ENCODE measurements at places on chromosomes 12 and 14. TPM values are rescaled to one million over a fixed set of nuclear protein-coding genes. Genes with fewer than 3 reads are reported as not detected.
A peak's percentile ranks its signal among the peaks of the same experiment; 100 is the strongest.

GRCh38 chr14:82146846-82147245, 613.2 kb upstream of the SEL1L start:
- DNase-seq, result no peak

DNA sequence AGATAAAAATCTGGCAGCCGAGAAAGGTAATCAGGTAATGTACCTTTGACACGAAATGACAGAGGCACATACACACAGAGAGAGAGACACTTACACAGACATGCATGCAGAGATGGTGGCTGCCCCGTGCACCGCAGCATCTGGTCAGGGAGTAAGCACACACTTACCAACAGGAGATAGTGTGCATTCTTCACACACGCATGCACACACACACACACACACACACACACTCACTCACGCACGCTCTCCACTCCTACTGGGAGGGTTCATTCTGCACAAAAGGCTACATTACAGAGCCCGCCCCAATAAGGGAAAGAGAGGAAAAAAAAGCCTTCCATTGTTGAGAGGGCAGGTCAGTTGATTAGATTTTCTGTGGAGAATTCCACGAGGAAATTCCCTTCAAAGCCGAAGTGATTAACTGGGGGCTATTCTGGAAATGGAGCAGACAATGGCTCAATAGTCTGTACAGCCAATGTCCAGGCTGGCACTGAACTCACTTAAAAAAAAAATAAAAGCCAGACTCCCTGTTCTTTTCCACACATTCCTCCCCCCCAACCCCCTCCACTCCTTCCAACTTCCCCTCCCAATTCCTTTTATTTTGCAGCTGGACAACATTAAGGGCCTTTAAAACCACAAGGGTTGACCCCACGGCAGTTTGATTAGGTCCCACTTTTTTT, 1.4 kb upstream of the SOX5 start:
- DNase-seq, result no peak

DNA sequence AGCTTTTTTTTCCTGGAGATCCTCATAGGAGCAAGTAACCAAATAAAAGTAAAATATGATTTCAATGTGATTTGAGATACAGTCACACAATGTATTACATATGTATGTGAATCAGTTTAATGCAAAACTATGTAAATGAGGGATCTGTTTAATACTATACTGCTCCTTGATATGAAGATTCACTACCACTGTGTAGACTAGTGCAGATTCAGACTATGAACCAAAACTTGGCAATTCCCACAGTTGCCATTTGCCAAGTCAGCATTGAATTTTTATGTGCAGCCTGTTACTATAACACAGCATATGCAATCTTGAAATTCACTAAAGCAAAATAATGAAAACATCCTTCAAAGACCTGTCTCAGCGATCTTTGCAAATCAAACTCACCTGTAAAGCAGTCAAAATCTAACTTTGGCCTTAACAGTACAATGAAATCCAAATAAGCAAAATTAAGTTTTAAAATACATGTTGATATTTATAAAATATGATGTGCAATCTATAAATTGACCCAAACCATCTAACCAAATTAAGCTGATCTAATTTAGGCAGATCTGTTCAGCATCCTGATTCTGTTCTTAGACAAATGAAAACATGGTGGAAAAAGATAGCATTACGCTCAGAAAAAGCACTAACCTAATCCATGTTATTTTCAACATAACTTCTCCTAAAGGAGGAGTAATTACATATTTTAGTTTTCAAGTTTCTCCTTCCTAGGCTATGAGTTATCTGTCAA, 25.5 kb upstream of the LMNTD1 start:
- no peak for DNase-seq

- no peak for DNase-seq
Observed at GRCh38 chr12:67692966-67693365, 44.4 kb downstream of the DYRK2 start.

GRCh38 chr14:64755781-64756221, 51.6 kb downstream of the PLEKHG3 start:
- no peak for DNase-seq

DNA sequence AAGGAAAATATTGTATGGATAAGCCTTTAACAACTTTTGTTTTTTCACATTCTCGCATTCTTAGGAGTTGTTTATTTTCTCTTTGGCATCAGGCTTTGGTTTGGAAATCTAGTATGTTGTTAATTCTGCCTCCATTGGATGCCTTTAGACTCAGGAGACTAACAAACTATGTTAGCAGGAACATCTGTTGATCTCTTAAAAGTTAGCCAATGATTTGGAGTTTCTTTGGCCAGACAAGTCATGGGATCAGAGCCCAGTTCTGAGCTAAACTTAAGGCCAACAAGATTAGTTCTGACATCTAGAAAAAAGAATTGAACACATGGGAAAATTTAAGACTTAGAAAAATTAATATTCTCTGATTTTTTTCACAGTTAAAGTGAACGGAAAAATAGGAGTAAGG, 35.3 kb upstream of the STRAP start:
- DNase-seq, result no peak

- DNase-seq, result no peak
Observed at GRCh38 chr14:81153187-81153586, 67.6 kb downstream of the GTF2A1 start.

DNA sequence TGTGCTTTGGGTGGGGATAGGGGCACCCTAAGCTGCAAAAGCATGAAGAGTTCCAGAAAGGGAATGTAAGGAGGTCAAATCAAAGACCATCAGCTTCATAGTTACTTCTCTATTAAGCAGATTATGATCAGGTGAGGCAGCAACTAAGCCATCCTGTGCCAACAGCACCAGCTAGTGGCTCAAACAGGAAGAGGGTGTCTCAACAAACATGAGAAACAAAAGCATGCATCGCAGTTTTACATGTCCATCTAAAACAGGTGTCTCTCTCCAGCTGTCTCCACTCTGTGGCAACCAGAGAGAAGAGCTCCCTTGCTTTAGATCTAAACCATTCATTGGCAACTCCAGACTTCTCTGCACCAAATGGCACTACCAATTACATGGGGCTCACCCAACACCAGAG, 52.9 kb downstream of the ACTN1 start:
- no peak for DNase-seq

DNA sequence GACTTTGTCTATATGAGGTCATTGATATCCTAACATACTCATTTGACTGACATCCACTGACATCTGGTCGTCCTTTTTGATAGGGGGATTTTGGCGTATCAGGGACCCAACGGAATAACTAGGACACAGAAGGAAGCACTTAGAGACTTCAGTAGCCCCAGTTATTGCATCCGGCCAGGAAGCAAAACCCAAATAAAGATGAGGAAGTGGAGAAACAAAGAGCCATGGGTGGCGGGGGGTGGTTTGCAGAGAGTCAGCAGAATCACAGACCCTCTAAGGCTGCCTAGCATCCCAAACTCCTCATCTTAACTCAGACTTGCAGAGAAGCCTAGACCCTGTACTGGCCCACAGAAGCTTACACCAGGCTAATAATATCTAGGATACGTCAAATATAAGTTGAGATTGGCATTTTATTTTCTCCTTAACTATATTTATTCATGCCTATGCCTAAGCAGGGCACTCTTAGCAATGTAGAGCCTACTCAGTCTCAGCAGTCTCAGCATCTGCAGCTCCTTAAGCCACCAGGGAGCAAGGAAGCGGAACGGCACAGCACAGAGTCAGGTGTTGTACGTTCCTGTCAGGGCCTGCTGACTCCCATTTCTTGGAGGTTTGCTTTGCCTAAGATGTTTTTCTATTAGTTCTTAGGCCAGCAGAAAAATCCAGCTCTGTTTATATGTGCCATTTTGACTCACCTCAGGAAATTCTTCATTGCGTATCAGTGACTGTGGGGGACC, 45.1 kb downstream of the KCNA1 start:
- DNase-seq, result no peak

DNA sequence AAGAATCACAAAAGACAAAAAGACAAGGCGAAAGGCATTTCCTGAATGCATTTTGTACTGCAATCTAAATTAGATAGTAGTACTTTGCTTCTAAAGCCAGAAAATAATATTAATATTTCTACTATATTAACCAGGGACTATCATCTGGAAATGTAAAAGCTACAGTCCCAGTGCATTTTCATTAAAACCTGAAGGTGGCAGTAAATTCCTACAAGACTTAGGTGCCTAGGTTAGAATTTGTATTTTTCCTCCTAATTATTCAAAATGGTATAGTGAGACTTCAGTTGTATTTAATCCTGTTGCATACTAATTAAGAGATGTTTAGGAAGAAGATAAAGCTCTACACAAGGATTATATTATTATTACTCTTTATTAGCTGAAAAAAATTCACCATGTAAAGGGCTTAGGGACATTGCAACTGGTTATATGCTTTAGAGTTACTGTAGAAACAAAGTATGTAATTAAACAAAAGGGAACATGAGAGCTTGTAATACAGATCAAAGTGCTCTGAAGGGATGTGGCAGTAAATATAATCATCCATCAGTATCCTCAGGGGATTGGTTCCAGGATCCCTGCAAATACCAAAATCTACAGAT, 53.6 kb downstream of the BRMS1L start:
- DNase-seq, result no peak

DNA sequence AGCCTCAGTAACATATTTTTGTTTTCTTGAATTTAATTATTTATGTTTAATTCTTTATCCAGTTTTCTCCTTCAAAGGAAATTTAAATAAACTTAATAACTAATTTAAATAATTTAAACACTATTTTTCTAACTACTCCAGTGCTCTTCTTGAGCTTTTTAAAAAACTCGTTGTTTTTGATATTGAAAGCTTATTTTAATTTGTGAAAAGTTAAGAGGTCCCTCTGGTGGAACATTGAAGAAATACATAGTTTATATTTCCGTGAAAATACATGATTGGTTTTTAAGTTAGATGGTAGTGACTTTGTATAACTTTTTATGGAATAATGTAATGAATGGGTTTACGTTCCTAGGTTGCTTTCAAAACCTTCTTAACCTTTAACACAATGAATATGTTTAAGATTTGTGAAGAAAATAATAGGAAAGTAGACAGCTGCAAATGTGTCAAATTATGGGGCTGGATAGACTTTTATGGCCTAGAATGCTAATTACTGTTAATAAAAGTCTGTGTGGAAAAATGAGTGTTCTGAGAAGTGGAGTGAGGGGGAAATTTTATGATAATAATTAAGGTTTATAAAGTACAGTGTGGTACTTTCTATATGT, 45.9 kb upstream of the MSRB3 start:
- peak; percentile 1 for DNase-seq

- DNase-seq, result no peak
Observed at GRCh38 chr12:2226641-2227040, 173.9 kb downstream of the CACNA1C start.

DNA sequence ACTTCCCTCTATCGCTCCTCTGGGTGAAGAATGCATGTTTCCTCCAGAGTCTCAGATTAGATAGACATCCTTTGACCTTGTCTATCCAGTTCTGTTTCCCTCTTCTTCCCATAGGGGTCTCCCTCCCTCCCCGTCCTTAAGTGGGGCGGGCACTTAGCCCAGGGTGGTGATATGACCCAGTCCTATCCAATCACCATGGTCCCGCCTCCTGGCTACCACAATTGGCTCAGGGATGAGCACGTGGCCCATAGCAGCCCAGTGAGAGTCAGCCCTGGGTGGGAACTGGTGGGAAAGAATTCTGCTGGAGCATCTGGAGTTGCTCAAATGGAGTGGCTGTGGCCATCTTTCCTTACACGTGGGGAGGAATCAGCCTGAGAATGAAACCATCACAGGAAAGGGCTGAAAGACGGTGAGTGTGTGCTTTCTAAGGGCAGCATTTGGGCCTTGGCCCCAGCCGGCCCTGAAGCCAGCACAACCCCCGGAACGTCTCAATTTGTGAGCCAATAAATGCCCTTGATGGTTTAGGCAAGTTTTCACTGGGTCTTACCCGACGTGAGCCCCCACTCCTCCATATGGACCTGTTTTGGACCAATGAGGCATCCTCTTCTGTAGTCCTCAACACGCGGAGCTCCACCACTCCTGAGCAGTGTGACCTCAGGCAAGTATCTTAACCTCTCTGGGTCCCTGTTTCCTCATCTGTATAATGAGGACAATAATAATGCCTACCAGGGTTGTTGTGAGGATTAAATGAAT, 14.4 kb upstream of the MLXIP start:
- DNase-seq, result peak; percentile 65

DNA sequence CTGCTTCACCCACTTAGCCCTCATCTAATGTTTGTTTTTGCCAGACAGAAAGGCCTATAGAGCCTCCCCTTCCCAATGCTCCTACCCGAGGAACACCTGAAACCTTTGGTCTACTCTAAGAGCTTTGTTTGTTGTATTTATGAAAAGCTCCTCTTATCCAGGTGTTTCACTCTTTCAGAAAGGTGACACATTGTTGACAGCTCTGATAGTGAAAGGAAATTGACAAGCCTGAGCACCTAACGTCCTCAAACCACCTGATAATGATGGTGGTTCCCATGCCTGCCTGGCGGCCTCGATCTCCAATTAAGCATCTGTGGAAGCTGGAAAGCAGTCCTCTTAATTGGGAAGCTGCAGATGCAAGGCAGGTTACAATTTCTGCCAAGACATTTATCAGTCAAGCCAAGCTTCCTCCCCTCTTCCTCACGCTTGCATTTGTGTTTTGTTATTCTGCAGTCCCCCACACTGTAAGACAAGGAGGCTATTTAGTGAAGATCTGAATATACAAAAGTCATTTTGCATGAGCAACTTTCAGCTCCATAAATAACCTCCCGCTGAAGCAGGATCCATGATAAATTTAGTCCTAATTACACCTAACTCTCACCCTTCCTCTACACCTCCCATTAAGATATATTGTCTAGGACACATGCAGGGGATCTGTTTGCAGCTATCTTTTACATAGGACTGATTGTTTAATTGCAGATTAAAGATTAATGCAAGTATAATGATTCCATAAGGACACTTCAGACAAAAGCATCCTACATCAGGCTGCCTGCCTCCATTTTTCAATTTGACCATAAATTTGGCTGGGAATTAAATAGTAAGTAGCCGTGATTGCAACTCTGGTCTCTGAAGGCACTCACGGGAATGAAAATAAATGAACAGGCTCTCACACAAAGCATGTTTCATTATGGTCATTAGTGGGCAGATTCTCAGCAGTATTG, 288.6 kb downstream of the PDZRN4 start:
- no peak for DNase-seq

CLEC2B gene
- total RNA-seq, result 1.6 TPM

Measured in frontal cortex (tissue), 4 donors.